ENCODE measurements at places on chromosomes 3 and 15.
A peak's percentile ranks its signal among the peaks of the same experiment; 100 is the strongest.

- no peak for DNase-seq
These were observed 56.6 kb downstream of the BBX start for GRCh38 chr3:107579371-107579770.

GRCh38 chr3:28328188-28329151 is 20.1 kb upstream of the ZCWPW2 start:
- DNase-seq = no peak

DNA sequence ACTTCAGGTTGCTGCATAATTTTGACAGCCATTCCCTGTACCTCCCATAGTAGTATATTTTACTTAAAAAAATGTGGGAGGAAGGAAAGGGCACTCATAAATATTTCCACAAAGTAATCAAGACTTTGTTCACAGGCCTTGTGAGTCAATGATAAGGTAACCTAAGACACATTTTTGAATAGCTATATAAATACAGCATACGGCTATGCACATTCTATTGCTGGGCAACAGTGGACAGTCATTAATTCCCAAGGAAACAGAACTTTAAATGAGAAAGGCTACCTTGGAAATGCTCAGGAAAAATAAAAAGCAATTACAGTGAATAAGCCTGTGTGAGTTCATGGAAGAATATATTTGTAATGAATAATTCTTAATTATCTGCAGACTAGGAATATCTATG is 144.0 kb downstream of the CADM2 start:
- DNase-seq = no peak

DNA sequence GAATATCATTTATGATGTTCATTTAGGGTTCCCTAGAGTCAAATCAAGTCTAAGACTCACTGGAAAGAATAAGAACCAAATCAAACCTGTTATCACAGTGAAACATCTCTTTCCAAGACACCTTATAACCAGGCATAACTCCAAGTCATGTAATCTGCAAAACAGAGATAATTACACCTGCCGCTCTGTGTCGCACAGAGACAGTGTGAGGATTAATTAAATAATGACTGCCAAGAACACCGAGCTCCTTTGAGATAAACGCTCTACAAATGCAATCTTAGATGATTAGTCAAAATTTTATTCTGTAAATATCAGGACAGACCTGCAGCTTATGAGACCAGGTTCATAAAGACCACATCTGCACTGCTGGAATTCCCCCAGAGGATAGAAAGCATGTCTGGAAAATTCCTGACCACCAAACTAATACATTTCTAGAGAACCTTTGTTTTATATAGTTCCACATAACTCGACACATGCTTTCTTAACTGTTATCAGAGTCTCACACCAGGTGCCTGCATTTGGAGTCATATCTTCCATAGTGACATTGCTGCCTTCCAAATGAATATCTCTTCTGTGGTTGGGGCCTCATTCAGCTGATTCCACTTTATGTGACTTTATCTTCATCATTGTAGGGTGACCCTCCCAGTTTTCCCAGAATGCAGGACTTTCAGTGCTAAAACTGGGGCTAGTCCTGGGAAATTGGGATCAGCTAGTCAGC is 252.8 kb downstream of the CD47 start:
- no peak for DNase-seq

DNA sequence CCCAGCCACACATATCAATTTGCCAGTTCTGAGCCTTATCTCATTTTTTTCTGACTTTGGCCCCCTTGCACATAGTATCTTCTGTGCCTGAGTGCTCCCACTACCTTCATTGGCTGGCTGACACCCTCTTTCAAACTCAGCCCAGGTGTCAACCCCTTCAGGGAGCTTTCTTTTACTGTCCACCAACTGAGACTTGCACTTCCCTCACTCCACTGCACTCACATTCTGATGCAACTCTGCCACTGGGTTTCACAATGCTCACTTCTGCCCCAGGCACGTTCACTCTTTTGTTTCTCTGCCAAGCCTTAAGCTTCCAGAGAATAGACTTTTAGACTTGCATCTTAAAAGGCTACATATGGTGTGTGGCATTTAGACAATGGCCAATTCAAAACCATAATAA is 101.5 kb upstream of the CBLB start:
- no peak for DNase-seq

GRCh38 chr3:126125341-126125740 is 41.4 kb upstream of the SLC41A3 start:
- DNase-seq = no peak

- DNase-seq = no peak
These were observed 2.2 kb downstream of the OXTR start for GRCh38 chr3:8767256-8767666.

DNA sequence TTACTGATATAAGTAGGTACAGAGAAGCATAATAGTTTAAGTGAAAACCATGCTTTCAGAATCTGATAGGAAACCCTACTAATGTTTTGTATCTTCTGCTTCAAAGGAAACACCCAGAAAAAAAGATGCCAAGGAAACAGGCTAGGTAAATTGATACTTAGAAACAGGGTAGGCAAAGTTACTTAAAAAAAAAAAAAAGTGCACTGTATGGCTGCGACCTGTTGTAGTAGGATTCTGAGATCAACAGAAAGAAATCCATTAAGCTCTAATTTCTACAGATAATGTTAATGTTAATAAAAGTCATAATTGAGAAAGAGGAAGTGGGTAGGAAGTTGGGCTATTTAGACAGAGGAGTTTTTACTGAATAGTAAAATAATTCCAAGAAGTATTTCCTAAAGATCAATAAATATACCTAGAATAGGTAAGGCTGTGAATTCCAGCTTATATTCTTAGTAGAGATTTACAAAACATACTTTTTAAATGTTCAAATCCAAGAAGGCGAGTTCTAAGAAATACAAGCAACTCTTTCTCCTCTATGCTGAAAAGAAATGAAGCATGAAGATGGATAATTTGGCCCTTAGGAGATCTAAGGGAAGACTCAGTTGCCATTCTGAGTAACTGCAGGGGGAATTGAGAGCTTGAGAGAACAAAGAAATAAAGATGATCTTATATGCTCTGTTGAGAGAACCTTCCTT is 24.1 kb upstream of the STT3B start:
- DNase-seq = no peak

DNA sequence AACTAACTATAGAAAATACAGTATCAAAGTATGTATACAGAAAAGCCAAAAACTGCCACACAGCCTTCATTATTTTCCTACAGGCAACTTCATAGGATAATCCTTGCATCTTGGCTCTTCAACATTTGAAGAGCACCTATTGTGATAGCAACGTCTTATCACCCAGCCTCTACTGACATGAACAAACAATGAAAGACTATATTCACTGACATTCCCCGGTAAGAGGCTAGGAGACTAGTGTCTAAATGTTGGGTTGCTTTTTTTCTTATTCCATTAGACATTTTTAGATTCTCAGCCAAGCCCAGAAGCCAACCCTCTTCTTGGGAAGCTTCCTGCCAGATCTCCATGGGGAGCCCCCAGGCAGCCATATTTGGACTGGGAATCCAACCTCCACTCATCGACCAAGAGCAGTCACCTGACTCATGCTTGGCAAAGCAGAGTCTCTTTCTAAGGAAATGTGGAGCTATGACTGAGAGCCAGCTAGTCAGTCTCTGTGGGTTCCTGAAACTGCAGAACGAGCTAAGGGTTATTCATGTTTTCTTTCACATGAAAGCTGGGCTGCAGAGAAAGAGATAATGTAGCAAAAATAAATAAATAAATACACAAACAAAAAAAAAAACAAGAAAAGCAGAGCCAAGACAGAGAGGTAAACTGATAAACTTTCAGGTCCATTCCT is 227.5 kb downstream of the MAGI1 start:
- DNase-seq = no peak

GRCh38 chr3:71444028-71444860 is 139.3 kb downstream of the FOXP1 start:
- DNase-seq = no peak

DNA sequence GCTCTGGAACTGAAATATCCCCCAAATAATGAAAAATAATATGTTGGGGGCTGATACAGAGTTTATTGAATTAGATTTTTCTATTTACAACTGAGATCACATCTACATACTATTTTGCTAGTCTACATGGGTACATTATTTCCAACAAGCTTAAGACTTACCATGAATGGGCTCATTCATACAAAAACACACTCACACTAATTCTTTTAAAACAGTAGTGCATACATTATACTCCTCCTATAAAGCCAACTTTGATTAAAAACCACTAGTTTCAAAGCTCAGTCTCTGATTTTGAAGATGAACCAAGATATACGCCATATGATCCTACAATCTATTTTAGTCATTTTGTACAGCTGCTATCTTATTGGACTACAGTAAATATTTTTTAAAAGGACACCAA is 24.9 kb downstream of the TSPAN3 start:
- DNase-seq = no peak

DNA sequence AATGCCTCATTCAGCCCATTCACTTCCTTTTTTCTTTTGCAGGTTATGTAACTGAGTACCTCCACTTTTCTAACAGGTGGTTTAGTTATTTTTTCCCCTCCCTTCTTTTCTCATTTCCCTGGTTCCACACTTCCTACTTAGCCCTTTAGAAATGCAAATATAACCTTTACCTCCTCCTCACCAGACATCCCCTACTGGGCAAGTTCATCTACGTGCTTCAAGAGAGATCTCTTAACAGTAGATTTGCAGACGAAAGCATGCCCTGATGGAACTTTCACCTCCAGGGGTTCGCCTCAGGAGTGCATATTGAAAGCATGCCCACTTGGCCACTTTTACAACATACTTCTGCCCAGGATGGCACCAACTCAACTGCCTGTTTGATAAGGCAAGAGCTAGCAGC is 314.1 kb upstream of the LRRC3B start:
- DNase-seq = no peak

DNA sequence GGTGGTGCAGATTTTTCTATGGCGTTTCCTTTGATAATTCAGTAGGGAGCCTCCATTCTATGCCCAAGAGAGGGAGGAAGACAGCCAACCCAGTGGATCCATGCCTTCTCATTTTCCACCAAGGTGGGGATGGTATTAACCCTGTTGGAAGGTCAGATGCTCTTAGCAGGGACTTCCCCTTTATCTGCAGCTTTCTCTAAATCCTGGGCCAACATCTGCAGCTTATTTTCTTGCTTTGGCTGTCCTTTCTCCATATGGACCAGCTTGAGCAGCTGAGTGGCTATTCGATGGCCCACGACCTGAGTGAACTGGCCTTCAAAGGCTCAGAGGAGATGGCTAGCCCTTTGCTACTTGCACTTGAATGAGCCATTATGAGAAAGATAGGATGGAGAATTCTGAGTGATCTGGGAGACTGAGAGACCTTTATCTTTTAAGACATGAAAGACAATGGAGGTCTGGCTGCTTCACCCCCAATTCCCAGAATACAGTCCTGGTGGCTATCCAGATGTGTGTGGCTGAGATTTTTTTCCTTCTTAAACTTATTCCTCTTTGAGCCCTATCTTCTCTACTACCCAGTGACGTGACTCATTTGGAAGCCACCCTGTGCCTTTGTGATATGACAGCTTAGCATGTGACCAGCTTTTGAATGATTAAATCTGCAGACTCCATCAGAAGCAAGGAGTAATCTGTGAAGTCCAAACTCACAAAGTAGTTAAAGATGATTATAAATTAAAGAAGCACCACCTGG is 39.6 kb upstream of the TRAK1 start:
- no peak for DNase-seq

- DNase-seq = no peak
These were observed 508 bp upstream of the SMAD6 start for GRCh38 chr15:66701422-66702034.

GRCh38 chr3:129576514-129577352 is 29.7 kb downstream of the PLXND1 start:
- DNase-seq = peak; percentile 20

DNA sequence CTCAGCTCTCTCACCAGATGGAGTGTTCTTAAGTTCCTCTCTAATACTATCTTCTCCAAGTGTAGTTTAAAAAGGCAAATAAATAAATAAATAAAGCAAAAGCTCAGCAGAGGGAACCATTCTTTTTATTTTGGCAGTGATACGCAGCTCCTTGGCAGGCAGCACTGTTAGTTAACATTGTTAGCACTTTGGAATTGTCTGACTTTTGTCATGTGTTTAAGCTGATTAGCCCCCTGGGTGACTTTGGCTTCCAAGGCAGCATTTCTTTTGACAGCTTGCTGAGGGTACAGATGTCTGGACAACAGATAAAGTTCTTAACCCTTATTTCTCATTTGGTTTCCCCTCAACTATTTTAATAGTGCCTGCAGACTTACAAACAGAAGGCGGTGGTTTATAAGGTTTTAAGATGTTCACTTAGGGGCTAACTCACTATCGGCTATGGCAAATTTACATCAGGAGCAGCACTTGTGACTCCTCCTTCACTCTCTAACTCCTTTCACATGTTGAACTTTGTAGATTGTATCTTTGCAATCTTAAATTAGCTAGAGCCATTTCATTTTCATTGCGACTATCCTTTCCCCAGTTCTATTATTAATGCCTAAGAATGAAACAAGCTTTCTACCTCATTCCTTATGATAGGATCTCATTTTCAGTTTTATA is 213.4 kb downstream of the ZBBX start:
- no peak for DNase-seq

GRCh38 chr3:101703169-101703568 is 16.7 kb upstream of the RPL24 start:
- DNase-seq = no peak

GRCh38 chr15:88433046-88433685 is 34.0 kb downstream of the MRPL46 start:
- DNase-seq = no peak

- DNase-seq = no peak
These were observed 46.5 kb upstream of the SMAD6 start for GRCh38 chr15:66655511-66655910.

DNA sequence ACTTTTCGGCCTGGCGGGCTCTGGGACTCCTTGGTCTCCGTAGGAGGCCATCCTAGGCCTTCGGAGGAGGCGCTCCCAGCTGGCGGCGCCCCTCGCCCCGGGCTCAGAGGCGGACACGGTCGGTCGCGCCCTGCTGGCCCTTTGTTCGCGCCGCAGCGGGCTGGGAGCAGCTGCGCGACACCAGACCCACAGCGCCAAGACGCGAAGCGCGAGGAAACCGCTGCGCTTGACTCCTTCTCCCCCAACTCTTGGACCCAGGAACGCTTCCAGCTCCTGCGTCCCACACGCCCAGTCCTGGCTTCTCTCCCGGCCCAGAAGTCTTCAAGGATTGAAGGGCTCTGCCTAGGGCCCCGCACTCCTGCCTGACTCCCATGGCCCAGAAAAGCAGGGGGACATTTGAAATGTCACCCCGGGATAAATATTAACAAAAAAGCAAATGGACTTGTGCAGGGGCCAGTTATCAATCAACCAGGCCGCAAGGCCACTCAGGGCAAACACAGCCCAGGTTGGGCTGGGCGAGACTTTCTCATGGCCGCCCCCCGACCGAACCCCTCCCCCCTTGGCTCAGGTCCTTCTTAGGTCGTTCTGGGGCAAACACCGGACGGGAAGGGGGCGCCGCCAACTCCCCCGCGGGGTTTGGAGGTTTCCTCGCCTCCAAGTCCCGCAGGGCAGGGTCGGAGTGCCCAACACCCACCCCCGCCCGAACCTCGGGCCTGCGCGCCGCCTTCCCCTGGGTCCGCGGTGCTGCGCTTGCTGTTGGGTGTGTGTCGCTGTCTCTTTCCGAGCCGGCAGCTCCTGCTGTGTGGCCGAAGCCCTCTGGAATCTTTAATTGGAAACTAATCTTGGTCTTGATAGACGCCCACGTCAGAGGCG is 5.1 kb downstream of the ONECUT1 start:
- DNase-seq = no peak

GRCh38 chr15:69499521-69500211 is 47.0 kb downstream of the RPLP1 start:
- no peak for DNase-seq

GRCh38 chr15:73978896-73979295 is 13.2 kb downstream of the STOML1 start:
- DNase-seq = no peak

- no peak for DNase-seq
These were observed 1.9 kb upstream of the ATP2B2 start for GRCh38 chr3:10507331-10507730.

All from stimulated activated CD4-positive, alpha-beta T cell treated with anti-CD3 and anti-CD28 coated beads, Interleukin-1b, Interleukin-23, amount 100 ng/mL, for 1 hour (primary cell).